D721Med (cell line): ENCODE measurements at places on chromosomes 11 and 22.

DNA sequence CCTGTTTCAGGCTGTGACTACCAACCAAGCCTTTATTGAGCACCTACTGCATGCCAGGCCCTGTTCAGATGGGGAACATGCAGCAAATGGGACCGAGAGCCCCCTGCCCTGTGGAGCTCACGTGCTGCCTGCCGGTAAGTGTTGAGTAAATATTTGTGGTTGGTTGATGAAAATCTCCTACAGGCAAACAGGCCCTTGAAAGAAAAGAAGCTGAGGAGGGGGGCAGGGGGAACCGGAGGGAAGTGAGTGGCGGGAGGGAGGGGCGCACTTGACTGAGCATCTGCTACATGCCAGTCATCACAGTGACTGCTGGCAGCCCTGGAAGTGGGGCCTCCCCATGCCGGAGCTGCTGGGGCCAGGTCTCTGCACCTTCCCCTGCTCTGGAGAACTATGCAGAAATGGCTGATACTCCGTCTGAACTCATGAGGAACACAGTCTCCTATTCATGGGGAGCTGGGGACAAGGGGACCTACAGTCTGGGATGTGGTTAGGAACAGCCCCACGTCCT, 34.2 kb downstream of the MACROD1 start:
- peak; percentile 65 for DNase-seq

DNA sequence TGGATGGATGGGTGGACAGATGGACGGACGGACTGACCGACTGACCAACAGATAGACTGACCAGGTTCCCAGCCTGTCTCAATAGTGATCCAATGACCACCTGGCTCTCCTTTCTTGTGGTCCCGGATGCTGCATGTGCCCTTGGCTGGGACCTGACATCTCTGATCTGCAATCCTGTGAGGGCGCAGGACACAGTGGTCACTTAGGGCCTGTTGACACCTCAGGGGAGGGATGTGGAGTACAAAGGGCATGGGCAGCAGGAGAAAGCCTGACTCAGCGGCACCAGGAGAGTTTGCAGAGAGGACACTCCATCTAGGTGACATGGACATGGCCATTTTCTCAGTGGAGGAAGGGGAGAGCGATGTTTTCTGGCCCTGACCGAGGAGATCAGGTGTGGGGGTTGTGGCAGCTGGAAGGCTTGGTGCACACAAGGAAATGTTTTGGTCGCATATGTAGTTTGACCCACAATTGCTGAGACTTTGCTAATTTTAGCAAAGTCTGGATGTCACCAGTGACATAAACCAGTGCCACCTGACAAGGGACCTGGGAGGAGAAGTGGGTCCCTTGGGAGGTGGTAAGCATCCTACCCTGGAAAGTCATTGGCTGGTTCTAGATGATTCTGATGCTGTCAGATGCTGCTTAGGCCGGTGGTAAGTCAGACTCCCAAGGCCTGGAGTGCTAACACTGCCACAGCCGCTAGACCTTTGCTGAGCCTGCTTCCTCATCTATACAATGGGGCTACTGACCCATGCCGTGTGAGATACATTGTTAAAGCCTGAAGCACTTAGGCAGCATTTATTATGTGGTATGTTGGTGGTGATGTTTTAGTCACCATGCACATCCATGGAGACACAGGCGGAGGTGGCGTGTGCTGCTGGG, 50.7 kb downstream of the CD82 start:
- no peak for DNase-seq

- DNase-seq, result no peak
Observed at GRCh38 chr11:2728663-2729332, 29.0 kb upstream of the KCNQ1OT1 start.

DNA sequence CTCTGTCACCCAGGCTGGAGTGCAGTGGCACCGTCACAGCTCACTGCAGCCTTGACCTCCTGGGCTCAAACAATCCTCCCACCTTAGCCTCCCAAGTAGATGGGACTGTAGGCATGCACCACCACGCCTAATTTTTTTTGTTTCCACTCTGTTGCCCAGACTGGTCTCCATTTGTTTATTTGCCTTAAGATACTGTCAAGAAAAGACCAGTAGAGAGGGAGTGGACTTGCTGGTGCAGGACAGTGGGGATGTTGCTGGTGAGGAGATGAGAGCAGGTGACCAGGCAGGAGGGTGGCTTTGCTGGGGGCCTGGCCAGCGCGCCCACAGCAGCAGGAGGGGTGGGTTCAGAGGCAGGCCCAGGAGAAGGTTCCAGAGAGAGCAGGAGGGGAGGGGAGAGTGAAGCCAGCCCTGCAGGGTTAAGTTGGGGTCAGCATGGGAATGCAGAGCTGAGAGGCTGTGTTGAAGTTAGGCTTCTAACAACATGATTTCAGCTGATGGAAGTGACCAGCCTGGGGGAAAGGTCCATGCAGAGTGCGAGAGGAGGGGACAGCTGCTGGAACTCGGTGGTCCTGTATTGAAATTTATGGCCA, 35.8 kb downstream of the NADSYN1 start:
- no peak for DNase-seq

DNA sequence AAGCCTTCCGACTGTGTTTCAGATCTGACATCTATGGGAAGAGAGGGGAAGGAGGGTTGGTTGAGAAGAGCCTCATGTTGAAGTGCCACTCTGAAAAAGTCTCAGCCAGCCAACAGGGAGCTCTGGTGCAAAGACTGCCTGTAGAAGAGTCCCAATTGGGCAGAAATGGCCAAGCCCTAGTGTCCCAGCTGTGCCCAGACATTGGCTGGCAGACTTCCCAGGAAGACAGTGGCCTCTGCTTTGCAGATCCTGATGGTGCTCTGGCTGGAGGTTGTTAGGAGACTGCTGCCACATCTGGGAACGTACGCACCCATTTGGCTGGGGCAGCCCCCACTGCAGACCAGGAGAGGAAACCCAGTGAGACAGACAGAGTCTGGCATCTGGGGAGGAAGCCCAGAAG, 3.2 kb upstream of the PLA2G3 start:
- DNase-seq, result no peak

DNA sequence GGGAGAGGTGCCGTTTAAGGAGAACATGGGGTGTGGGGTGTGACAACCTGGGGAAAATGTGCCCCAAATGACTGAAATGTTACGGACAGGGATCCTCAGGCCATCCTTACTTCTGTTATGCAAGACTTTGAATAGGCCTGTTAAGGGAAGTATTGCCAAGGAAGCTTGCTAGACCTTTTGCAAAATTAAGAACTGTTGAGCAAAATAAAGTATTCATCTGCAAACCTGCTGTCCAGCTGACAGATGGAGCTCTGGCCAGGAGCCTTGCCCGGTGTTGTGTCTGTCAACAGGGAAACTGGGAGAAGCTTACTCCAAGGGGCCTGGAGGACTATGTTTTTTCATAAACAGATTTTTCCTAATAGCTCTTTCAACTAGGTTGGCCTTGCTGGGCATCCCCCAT, 48.0 kb downstream of the FAT3 start:
- no peak for DNase-seq
